ENCODE measurements at places on chromosomes 2 and 18.

DNA sequence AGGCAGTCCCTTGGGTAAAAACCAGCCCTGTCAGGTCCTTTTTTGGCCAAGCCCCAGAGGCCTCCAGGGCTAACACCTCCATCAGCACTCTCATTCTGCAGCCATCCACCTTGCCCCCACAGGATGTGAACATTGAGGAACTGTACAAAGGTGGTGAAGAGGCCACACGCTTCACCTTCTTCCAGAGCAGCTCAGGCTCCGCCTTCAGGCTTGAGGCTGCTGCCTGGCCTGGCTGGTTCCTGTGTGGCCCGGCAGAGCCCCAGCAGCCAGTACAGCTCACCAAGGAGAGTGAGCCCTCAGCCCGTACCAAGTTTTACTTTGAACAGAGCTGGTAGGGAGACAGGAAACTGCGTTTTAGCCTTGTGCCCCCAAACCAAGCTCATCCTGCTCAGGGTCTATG lies 7.3 kb downstream of the IL1F10 start:
- DNase-seq = no peak

DNA sequence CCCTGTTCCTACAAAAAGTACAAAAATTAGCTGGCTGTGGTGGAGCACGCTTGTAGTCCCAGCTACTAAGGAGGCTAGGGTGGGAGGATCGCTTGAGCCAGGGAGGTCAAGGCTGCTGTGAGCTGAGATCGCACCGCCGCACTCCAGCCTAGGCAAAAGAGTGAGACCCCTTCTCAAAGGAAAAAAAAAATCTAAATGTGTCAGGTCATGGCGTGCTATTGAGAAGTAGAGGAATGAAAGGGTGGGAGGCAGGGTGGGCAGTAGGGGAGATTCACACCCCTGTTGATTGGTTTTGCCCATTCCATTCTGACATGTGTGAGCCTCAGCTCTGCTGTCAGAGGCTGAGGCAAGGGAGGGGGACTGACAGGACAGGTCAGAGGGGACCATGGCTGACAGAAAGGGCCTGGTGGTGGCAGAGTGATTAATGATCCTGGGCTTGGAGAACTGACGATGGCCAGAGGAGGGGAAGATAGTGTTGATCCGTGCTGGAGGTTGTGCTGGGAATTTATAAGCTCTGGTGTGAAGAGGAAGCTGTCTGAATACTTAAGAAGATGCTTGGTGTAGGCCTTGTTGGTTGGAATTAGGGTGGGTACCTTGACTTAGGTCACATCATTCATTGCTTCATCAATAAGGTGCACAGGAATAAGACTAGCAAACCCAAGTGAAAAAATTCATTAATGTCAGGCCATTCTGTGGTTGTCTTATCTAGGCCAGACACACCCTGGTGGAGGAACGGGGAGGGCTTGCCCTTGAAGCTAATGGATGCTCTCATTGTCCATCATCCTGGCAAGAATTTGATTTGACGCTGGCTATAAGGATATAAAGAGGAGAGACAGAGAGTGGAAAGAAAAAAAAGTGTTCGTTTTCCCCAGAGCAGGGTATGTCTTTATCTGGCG lies 19.1 kb upstream of the SMARCAL1 start:
- no peak for DNase-seq

GRCh38 chr2:64989982-64990614 lies 899 bp downstream of the SLC1A4 start:
- no peak for DNase-seq

- DNase-seq = no peak
Measured at GRCh38 chr18:62081248-62081647, 105.6 kb downstream of the PIGN start.

GRCh38 chr18:3209859-3210569 lies 9.8 kb downstream of the MYOM1 start:
- no peak for DNase-seq

DNA sequence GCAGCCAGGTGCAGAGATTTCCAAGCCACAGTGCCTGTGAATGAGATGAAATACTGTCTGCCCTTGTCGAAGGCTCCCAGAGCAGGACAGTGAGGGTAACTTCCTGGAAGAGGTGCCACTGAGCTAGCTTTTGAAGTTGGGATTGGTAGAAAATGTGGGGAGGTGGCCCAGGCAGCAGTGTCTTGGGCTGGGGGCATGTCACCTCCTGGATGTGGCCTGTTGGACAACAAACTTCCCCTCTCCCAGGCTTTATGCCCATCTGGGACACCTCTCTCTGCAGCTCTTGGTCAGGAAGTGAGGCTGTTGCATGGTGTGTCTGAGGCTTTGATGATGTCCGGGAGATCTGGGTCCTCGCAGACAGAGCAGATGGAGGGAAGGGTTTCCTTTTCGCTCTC lies 151.4 kb downstream of the DYSF start:
- no peak for DNase-seq

- peak; percentile 81 for DNase-seq
Measured at GRCh38 chr2:102063941-102064678, 72.3 kb downstream of the IL1R2 start.

DNA sequence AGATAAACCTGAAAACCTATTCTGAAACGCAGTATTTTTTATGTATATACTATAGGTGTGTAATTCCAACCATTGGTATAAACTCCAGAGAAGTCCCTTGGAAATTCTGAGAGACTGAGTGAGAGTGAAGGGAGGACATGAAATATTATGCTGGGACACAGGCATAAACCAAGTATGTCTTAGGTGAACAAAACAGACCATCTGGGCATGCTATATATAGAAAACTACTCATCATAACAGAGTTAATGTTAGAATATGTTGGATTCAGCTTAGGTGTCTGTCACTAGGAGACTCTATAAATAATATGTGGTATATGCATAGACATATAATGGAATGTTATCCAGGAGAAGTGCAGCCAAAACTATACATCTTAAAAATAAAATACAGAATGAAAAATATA lies 282.6 kb downstream of the LRP1B start:
- DNase-seq = no peak

All from keratinocyte (primary cell).